ENCODE measurements at places on chromosomes 6 and 20.

GRCh38 chr6:36657271-36657670 is 21.2 kb upstream of the CDKN1A start:
- no peak for DNase-seq

DNA sequence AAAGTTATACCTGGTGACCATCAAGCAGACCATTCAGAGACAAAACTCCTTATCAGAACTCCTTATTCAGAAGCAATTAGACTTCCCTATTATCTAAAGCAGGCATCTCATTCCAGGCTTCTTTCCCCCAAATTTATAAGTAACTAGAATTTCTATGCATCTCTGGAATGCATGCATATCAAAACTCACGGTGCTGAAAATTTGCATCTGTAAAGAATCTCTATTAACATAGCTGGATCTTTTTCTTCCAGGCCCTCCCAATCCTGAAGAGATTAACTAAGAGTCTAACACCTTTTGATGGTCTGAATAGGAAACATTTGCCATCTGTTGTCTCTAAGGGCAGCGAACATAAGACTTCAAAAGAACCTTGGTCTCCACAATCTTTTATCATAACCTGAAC is 22.8 kb upstream of the SLC52A3 start:
- DNase-seq, result no peak

DNA sequence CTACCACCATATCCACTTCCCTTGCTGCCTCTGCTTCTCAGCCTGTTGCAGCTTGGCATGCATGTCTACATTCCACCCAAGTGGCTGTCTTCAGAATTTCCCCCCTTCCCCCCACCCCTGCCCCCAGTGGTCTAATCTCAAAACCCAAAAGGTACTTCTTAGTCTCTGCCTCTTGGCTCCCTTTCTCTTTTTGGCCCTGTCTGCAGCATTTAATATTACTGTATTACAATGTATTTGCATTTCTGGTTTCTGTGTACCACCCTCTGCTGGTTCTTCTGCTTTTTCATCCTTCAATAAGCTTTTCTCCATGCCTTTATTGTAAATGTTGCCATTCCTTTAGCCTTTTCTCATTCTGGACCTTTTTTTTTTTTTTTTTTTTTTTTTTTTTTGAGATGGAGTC is 43.0 kb downstream of the RPRD1B start:
- no peak for DNase-seq

- no peak for DNase-seq
These were observed 1.1 kb upstream of the ZBTB2 start for GRCh38 chr6:151392427-151392826.

- no peak for DNase-seq
These were observed 147.8 kb upstream of the DTNBP1 start for GRCh38 chr6:15810618-15811017.

GRCh38 chr6:169170583-169170955 is 83.1 kb downstream of the THBS2 start:
- DNase-seq, result no peak

GRCh38 chr6:37653933-37654565 is 43.6 kb downstream of the MDGA1 start:
- peak; percentile 25 for DNase-seq

- no peak for DNase-seq
These were observed 4.4 kb upstream of the CST3 start for GRCh38 chr20:23641936-23642751.

DNA sequence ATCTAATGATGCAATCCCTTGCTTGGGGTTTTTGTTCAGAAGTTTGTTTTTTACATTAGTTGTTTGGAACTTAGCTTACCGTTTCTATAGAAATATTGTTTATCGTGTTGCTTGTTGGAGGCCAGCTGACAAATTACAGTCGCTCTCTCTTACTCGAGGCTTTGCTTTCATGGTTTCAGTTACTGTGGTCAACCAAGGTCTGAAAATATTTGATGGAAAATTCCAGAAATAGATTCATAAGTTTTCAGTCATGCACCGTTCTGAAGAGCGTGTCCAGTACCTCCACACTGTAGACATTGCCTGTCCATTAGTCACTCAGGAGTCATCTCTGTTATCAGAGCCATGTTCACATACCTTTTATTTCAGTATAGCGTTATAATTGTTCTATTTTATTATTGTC is 47.9 kb downstream of the DEK start:
- DNase-seq, result no peak

DNA sequence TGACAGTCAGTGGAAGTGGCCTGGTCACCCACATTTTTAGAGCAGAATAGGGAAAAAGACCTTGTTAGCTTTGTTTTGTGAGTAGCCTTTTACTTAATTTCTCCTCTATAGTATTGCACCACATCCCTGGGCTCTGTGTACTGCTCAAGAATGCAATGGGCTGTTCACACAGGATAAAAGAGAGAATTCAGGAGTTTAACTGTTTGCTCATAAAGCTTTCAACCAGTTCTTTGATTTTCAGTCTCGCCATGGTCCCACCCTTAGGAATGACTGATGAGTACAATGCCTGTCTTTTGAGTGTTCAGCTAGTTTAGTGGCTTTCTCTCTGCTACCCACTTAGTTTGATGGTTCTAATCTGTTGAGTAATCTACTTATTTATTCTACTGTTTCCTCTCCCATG is 129.7 kb downstream of the PLG start:
- no peak for DNase-seq

DNA sequence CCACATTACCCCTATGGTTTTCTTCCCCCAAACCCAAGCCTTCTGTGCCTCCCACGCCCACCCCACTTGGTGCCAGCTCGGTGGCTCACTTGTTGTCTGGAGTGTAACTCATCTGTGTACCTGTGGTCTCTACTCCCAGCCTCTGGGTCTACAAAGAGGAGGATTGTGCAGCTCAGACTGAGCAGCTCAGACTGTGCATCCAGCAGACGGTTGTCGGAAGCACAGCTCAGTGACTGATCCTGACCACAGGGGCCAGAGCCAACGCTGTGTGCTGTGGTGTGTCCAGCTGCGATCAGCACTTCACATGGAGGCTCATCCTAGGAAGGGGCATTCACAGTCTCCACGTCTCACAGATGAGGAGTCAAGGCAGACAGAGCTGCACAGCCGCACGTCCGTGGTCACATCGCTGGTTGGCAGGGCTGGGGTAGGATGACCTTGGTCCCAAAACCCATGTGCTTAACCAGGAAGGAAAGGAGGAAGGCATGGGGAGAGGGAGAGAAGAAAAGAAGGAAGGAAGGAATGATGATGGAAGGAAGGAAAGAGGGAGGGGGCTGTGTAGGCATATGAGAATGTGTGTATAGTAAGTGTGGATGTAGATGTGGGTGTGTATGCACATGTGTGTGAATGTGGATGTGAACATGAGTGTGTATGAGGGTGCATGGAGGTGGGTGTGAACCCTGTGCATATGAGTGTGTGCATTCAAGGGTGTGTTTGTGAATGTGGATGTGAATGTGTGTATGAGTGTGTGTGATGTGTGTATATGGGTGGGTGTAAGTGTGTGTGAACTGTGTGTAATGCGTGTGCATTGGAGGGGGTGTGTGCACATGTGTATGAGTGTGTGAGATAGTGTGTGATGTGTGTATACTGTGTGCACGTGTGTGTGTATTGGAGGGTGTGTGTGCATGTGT is 28.2 kb upstream of the STX16 start:
- DNase-seq, result no peak

GRCh38 chr20:41064377-41064776 is 35.8 kb downstream of the TOP1 start:
- no peak for DNase-seq

- no peak for DNase-seq
These were observed 5.0 kb downstream of the COL20A1 start for GRCh38 chr20:63297796-63298572.

DNA sequence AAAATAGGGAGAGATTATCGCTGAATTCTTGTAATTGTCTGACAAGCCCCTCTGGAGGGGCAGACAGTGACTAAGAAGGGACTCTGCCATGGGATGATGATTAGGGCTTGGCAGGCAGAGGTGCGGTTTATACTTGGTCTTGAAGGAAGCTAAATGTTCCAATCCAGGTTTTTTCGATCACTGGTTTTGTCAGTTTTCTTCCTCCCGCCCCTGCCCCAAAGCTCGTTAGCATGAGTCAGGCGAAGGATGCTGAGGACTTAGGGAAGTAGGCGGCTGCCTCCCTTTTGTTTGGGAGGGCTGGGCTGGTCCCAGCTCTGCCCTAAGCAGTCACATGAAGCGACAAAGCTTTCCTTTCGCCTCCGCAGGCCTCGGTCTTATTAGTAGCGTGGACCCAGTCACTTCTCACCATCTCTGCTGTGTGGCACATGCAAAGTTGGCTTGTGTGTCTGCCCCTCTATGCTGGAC is 314.2 kb downstream of the CDC5L start:
- DNase-seq, result no peak

GRCh38 chr20:50895111-50895830 is 36.0 kb downstream of the ADNP start:
- no peak for DNase-seq

GRCh38 chr20:63098195-63098810 is 91.5 kb upstream of the BHLHE23 start:
- DNase-seq, result no peak

- no peak for DNase-seq
These were observed 9.2 kb downstream of the ATG5 start for GRCh38 chr6:106316375-106316766.

DNA sequence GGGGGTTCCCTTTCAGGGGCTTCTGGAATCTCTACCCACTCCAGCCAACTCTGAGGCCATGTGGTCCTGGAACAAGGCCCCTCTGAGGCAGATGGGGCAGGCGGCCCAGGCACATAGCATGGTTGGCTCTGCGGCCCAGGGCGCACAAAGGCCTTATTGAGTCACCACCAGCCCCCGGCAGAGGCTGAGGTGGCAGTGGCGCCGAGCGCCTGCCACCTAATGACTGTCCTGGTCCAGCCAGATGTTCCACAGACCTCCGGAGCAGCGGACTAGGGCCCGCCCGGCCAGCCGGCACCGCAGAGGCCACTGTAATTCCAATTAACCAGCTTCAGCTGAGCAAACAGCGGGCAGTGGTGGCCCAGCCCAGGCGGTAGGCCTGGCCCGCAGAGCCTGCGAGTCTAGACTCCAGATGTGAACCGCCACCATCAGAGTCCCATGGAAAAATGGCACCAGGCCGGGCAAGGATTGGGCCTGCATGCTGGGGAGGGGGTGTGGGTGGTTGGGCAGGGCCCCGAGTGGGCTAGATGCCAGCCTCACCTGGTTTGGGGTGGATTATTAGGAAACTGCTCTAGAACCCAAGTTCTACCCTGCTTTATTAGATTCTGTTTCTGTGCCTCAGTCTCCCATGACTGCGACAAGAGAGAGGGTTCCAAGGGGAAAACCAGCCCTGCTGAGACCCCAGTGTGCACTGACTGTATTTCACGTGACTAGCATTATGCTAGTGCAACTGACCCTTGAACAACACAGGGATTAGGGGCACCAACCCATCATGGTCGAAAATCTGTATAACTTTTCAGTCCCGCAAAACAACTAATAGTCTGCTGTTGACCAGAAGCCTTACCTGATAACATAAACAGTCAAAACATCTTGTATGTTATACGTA is 34.1 kb upstream of the ID1 start:
- no peak for DNase-seq

- no peak for DNase-seq
These were observed 171.3 kb downstream of the ISM1 start for GRCh38 chr20:13392391-13392790.

GRCh38 chr6:168289571-168289962 is 30.0 kb downstream of the DACT2 start:
- DNase-seq, result no peak

GRCh38 chr6:77292564-77293546 is 170.4 kb downstream of the HTR1B start:
- DNase-seq, result no peak

- DNase-seq, result no peak
These were observed 147.9 kb downstream of the SOX4 start for GRCh38 chr6:21741221-21742109.

DNA sequence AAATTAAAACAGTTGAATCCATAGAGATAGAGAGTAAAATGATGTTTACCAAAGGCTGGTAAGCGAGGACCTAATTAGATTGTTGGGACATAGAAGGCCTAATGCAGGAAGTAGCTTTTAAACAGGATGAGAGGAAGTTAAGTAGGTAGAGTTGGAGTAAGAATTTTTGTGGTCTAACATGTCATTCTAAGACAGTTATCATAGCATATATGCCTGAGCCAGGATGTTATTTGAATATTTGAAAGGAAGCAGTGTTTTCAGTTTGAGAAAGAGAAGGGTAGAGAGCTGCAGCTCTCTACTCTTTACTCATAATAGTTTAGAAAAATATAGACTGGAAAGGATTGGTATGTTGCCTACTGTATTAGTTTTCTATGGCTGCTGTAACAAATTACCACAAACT is 121.6 kb downstream of the MEI4 start:
- DNase-seq, result no peak

- DNase-seq, result no peak
These were observed 97.5 kb downstream of the DLL1 start for GRCh38 chr6:170193326-170193821.

GRCh38 chr6:84549917-84550316 is 214.5 kb downstream of the TBX18 start:
- no peak for DNase-seq

GRCh38 chr6:2911171-2911570 is 8.1 kb upstream of the SERPINB9 start:
- DNase-seq, result no peak

- no peak for DNase-seq
These were observed 25.1 kb upstream of the RPP40 start for GRCh38 chr6:5028921-5029320.

- no peak for DNase-seq
These were observed 54.8 kb downstream of the NFATC2 start for GRCh38 chr20:51487565-51488268.

DNA sequence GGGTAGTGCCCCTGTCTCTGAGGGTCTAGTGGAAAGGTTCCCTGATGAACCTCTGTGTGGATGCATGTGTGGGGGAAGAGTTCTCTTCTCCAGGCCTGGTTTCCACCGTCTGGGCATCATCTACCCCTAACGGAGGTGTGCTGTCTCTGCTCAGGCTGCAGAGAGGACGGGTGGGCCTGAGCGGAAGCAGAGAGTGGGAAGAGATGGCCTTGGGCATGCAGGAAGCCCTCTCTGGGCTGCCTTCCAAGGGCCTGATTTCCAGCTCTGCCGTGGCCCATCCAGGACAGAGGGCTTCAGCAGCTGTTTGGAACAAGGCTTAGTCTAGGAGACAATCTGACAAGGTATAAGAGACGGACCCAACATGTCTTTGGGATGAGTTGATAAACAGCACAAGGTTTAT is 220.1 kb upstream of the DTNBP1 start:
- no peak for DNase-seq

Data from iPS DF 19.7 (cell line).